Diencephalon (tissue), 1 donor: ENCODE measurements at places on chromosomes 4 and X. TPM values are rescaled to one million over a fixed set of nuclear protein-coding genes. Genes with fewer than 3 reads are reported as not detected.

The AMOT gene
- 19.1 TPM for total RNA-seq

The FGFBP2 gene
- total RNA-seq, result not detected

The MMAA gene
- total RNA-seq, result 11.8 TPM

The HEPH gene
- total RNA-seq, result 13.1 TPM

The PNMA6F gene
- total RNA-seq, result 6.9 TPM

The ATP2B3 gene
- total RNA-seq, result 15.0 TPM

The CT47B1 gene
- total RNA-seq, result not detected

The SUPT20HL2 gene
- total RNA-seq, result not detected

The XAGE1A gene
- not detected for total RNA-seq

The EPGN gene
- not detected for total RNA-seq

The EVC2 gene
- total RNA-seq, result 1.8 TPM

The FAM53A gene
- 1.4 TPM for total RNA-seq

The TLR1 gene
- total RNA-seq, result 8.3 TPM

The CBR4 gene
- 39.2 TPM for total RNA-seq

The IQCM gene
- total RNA-seq, result not detected

The GPC4 gene
- 2.8 TPM for total RNA-seq

The DCAF8L2 gene
- not detected for total RNA-seq
